ENCODE measurements at places on chromosomes 11 and 22.

- peak; percentile 2 for DNase-seq
These were observed 7.3 kb downstream of the HEPHL1 start for GRCh38 chr11:94028436-94028835.

DNA sequence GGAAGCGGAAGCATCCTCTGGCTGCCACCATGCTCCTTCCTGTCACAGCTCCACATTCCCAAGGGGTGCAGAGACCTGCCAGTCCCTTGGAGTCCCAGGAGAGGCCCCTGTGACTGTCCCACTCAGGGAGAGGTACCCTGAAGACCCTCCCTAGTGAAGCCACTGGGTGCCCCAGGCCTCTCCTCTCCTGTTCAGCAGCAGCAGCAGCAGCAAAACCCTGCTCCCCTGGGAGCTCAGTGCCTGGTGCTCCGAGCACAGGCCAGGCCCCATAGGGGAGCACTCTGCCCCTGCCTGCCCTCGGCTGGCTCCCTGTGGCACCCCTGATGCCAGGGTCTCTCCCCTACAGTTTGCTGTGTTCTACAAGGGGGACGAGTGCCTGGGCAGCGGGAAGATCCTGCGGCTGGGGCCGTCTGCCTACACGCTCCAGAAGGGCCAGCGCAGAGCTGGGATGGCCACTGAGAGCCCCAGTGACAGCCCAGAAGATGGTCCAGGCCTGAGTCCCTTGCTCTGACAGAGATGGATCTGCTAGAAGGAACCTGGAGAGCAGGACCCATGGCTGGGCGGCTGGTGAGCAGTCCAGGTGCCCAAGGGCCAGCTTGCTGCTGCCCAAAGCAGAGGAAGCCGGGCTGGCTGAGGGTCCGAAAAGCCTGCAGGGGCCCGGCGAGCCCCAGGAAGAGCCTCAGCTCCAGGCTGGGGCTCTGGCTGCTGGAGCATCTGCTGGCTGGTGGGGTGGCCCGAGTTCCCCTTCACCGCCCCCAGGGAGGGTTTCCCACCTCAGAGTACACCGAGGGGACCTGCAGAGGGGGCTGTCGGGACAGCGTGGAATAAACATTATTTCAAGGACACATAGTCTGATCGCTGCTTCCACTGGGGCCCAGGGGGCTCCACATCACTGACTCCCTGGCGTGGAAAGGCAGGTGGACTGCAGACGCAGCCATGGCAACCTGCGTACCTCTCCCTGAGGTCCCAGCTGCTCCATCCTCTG, 21.3 kb downstream of the TRMU start:
- DNase-seq, result no peak

- no peak for DNase-seq
These were observed 216.8 kb downstream of the TMEM135 start for GRCh38 chr11:87254562-87254961.

GRCh38 chr11:88105526-88105925, 69.7 kb downstream of the RAB38 start:
- DNase-seq, result no peak

GRCh38 chr22:46812034-46812605, 49.7 kb downstream of the TBC1D22A start:
- no peak for DNase-seq

- no peak for DNase-seq
These were observed 20.6 kb downstream of the KCNQ1 start for GRCh38 chr11:2465202-2466068.

GRCh38 chr11:57819252-57819979, 57.8 kb downstream of the CTNND1 start:
- DNase-seq, result no peak

DNA sequence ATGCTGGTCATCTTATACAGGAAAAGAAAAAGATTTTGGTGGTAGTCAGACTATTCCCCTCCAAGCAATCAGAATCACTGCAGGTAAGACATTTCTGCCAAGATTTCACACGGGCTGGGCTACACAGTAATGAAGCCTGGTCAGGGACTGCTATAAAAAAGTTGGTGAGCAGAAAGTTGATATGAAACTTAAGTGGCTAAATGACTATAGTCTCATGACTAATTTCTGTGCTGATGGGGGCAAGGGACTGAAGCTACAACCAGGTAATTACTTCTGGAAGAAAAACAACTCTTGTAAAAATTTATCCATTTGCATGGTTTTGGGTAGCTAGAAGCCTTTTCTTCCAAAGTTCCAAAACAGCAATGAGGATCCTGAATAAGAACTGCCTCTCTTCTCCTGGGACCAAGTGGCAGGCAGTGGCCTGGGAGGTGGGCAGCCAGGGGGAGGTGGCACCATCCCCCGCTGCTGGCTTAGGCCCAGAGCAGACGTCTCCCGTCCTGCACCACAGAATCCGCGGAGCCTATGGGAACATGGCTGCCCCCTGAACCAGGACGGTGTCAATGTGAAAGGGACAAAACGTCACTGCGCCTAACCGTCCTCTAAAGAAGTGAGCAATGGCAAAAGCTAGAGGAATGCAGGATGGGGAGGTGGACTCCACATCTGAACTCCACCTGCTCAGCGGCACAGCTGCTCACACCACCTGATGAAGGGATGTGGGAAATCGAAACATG, 122.6 kb upstream of the LMO1 start:
- no peak for DNase-seq

GRCh38 chr11:37306563-37306962, 708.5 kb upstream of the RAG2 start:
- no peak for DNase-seq

GRCh38 chr11:87076260-87076783, 38.6 kb downstream of the TMEM135 start:
- DNase-seq, result no peak

DNA sequence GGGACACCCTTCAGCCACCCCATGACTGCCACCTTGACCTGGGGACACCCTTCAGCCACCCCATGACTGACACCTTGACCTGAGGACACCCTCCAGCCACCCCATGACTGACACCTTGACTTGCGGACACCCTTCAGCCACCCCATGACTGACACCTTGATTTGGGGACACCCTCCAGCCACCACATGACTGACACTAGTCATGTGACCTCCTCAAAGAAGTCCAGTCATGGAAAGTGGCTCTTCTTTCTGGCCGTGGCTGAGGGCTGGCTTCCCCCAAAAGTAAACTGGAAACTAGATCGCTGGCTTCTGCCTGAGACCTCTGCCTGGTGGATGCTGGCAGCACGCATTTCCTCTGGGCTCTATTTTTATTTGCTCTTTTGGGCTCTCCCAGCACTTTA, 28.4 kb downstream of the ARFGAP2 start:
- no peak for DNase-seq

DNA sequence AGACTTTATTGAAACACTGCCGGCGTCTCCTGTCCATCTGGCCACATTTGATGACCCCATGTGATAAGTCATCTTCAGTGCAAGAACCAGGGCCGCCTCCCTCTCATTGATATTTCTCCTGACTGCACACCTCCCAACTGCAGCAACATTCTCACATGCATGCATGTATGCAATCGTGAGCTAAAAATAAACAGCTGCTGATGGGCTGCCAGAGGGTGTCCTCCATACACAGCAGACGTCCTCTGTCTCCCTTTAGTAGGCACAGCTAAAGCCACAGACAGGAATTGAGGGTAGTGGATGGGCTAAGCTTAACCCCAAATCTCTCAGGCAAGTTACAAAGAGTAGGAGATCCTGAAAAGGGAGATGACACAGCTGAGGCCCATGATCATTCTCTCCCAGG, 106.7 kb upstream of the HSD17B12 start:
- no peak for DNase-seq

GRCh38 chr22:50017701-50018224, 5.2 kb upstream of the IL17REL start:
- no peak for DNase-seq

GRCh38 chr22:48431014-48431413, 1396.7 kb downstream of the BRD1 start:
- no peak for DNase-seq

- DNase-seq, result no peak
These were observed 93.1 kb downstream of the C11orf58 start for GRCh38 chr11:16831316-16832192.

- DNase-seq, result no peak
These were observed 4.0 kb downstream of the OOSP4A start for GRCh38 chr11:59967677-59968394.

DNA sequence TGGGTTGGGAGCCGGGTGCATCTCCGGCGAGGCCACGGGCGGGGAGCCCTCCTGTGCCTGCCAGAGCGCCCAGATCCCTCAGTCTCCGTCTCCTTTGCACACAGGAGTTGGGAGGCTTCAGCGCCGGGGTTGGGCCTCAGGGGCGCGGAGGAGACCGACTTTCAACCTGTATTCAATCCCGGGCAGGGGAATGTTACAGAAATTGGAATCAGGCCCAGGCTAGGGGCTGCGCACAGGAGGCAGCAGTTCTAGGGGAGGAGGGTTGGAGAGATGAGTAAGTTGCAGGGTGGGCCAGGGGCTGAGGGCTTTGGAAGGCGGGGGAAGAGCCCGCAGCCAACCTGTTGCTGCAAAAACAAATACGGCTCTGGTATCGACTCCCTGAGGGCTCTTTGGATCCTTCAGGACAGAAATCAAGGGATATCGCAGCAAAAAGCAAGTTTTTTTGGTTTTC, 640 bp upstream of the KCNA4 start:
- DNase-seq, result no peak

GRCh38 chr22:27662359-27663301, 138.9 kb downstream of the MN1 start:
- no peak for DNase-seq

DNA sequence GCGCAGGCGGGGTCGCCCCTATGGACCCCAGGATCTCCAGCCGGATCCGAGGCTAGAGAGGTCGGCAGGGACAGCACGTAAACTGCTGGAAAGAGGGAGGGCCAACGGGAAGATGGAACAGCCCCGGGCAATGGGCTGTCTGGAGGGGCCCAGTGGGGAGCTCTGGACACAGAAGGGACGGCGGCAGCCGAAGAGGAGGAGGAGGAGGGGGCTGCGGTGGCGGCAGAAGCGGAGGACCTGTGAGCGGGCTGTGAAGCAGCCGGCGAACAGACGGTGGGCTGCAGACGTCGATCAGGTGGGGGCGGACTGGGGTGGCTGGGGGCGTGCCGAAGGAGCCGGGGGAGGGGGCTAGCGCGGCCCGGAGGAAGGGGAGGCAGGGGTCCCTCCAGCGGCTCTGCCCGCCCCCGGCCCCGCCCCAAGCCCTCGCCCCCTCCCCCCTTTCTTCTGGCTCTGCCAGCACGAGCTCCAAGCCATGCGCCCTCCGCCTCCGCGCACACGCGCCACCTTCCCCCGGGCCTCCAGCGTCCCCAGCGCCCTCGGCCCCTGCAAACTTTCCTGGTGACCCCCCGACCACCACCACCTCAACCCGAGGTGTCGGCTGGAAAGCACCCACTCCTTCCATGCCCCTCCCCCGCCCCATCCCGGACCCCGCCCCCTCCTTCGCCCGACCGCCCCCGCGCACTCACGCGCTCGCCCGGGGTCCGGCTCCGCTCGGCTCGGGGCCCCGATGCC, 432 bp downstream of the TNKS1BP1 start:
- no peak for DNase-seq

DNA sequence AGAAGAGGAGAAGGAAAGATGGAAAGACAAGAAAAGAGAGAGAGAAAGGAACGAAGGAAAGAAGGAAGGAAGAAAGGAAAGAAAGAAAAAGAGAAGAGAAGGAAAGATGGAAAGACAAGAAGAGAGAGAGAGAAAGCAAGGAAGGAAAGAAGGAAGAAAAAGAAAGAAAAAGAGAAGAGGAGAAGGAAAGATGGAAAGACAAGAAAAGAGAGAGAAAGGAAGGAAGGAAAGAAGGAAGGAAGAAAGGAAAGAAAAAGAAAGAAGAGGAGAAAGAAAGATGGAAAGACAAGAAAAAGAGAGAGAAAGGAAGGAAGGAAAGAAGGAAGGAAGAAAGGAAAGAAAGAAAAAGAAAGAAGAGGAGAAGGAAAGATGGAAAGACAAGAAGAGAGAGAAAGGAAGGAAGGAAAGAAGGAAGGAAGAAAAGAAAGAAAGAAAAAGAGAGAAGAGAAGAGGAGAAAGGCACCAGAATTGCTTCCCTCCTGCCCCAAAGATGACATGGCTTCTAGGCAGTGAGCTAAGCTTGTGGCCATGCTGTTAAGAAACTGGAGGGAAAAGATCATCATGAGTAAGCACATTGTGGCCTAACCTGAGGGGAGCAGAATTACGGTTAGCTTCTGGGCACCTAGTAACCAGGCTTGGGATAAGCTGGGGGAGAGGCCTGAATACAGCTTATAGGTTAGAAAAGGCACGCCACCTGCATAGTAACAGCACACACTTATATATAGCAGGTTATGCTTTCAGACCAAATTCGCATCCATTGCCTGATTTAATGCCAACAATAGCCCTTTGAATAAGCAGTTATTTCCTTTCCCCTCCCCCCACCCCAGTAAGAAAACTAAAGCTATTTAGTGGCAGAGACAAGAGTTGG, 2.3 kb upstream of the ST3GAL4 start:
- DNase-seq, result no peak

- DNase-seq, result peak; percentile 14
These were observed 25.9 kb upstream of the ATXN10 start for GRCh38 chr22:45645526-45646414.

DNA sequence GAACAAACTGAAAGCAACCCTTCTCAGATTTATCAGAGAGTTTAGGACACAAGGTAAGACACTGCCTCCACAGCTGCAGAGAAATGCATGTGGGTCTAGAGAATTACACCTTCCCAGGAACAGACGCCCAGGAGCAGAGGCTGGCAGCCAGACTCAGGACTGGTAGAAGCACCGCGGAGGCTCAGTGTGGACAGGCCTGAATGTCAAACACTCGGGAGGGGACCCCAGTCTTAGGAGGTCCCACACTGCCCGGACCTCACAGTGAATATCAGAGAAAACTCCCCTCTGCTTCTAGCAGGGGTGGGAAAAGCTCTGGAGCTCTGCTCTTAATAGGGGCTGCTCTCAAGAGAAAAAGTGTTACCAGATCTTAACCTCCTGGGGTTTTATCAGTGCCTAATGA, 952.7 kb downstream of the BRD1 start:
- no peak for DNase-seq
